Activated CD4-positive, alpha-beta T cell treated with anti-CD3 and anti-CD28 coated beads for 24 hours (primary cell): ENCODE measurements at places on chromosomes 16 and 17.

DNA sequence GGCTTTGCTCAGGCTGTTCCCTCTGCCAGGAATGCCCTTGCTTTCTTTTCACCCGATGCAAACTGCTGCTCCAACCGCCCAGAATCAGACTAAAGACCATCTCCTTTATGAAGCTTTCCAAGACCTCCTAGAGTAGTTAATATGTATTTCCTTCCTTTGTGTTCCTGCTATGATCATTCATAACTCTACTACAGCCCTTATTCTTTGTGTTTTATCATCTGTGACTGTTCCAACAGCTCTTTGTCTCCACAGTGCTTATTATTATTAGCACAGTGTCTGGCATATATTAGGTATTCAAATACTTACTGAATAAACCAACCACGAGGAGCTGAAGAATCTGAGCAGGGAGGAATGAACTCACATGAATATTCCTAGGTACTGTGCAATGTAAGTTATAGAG, 7.6 kb downstream of the PSME3IP1 start:
- no peak for DNase-seq

DNA sequence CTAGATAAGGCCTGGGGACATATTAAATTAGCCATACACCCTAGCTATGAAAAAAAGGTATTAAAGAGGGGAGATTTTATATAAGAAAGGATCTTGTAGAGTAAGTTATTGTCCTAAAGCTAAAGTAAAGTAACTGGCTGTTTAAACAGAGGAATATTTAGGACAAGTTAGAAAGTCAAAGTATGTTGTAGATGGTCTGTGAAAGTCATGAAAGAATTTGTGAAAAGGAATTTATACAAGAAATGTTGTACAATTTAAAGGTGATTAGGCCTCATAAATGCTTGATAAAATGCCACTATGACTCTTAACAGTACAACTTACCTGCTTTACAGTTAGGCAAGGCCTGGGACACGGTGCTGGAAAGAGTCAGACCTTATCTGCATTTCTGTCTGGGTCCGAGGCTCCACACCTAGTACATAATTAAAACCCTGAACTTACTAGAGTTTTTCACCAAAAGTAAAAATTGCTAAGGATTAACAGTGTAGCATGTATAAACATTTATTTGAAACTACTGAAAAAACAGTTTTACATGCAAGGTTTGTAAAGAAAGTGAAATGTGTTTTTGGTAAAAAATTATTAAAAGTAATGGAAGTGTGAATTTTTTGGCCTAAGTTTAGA, 445.3 kb upstream of the TOM1L1 start:
- no peak for DNase-seq

- DNase-seq: no peak
These were observed 9.6 kb upstream of the GP2 start for GRCh38 chr16:20336955-20337354.

DNA sequence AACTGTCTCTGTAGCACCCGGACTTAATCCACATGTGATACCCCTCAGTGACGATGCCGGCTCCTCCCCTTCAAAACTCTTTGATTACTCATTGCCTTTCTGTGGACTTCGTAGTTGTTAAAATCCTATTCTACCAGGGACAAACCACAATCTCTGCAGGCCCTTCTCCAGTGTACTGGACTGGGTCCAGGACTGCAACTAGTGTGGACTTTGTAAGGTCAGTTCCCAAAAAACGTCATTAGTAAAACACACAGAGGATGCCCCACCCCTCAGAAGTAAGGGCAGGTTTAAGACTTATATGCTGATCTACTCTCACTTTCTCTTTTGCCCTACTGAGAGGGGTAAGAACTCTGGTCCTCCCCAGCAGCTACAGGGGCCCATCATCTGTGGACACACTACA, 10.5 kb upstream of the NUDT7 start:
- no peak for DNase-seq

DNA sequence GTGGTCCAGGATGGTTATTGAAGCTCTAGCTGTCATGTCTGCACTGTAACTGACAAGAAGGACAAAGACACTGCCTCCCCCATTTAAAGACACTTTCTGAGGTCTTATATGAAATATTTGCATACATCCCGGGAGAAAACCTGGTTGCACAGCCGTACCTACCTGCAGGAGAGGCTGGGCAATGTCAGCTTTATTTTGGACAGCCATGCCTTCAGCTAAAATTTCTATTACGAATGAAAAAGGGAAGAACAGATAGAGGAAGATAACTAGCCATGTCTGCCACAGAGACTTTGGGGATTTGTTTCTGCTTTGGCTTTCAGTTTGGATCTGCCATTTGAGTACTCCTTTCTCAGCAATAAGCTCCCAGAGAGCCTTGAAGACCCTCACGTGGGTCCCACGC, 19.0 kb downstream of the SLC7A6 start:
- no peak for DNase-seq

DNA sequence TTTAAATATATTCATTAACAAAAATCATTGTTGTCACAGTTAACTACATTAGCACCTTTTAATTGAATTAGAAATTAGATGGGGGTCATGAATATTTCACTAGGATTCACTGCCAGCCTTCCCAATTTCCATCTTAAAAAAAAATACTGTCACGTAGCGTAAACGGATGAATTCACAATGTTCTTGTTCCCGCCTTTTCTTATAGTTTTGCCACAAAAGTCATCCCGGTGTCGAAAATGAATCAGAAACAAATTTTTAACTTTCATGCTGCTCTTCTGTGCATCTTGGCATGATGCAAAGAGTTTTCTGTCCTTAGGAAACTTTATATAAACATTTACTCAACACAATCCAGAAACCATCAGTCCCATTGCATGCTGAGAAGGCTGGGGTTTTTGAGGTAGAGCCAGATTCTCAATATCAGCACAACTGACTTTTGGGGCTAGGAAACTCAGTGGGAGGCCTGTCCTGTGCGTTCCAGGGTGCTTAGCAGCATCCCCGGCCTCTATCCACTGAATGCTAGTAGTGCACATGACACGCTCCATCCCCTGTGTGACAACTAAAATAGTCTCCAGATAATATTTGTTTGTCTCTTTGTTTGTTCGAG, 252.9 kb upstream of the XYLT1 start:
- no peak for DNase-seq
